AG08395 (cell line): ENCODE measurements at places on chromosomes 5 and 9.

DNA sequence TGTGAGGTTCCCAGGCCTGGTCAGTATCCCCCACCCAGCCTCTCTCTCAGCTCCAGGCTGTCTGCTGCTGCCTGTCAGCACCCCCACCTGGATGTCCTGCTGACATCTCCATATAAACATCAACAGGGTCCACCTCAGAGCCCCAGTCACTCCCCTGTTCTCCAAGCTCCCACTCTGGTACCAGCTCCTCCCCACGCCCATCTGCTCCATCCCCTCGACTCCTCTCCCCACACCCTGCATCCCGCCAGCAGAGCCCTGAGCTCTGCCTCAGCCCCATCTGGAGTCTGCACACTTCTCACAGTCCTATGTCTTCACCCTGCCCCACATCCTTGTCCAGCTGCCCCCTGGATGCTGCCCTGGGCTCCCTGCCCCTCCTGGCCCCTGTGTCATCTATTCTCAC, 67.7 kb upstream of the LRRTM2 start:
- DNase-seq, result no peak

GRCh38 chr9:111873901-111874300, 22.7 kb upstream of the UGCG start:
- DNase-seq, result no peak

DNA sequence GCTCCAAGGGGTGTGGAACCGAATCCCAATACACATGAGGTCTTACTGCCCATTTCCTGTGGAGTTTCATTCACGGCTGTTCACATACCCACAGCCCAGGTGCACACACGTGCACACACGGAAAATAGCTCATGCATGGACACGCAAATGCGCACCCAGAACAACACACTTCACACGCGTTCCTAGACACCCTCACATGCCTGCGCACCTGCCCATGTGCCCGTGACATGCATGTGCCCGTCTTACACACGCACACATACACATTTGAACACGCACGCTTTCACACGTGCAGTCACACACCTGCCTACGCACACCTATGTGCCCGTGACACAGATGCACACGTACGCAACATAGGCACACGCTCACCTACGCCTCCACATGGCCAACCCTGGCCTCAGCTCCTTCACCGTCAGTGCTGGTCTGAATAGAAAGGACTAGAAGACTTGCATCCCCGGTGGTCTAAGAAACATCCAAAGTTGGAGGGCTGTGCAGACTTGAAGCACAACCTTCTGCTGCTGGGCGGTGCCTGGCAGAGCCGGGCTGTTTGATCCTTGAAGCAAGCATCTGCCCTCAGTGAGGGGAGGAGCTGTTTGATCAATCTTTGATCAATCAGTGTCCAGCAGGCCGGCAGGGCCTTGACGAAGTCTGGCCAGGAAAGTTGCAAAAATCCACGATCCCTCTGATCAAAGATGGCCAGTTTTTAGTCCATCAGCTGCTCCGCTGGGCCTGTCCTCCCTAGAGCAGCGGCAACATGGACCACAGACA, 164.7 kb downstream of the OLFM1 start:
- no peak for DNase-seq

DNA sequence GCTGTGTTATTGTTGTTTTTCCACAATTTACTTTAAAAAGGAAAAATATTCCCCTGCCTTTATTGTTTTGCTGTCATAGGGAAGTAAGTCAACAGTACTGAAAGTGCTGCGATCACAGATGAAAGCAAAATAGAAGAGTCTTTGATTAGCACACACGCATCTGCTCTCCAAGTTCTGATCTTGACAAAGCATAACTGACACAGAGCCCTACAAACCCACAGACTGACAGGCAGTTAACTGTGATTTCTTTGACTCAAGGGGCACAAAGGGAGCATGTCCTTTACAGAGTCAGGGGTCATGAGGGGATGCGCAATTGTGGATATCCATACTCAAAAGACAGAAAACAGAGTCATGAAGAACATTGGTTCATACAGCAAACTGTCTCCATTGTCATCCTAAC, 123.7 kb downstream of the SNCAIP start:
- DNase-seq, result no peak

DNA sequence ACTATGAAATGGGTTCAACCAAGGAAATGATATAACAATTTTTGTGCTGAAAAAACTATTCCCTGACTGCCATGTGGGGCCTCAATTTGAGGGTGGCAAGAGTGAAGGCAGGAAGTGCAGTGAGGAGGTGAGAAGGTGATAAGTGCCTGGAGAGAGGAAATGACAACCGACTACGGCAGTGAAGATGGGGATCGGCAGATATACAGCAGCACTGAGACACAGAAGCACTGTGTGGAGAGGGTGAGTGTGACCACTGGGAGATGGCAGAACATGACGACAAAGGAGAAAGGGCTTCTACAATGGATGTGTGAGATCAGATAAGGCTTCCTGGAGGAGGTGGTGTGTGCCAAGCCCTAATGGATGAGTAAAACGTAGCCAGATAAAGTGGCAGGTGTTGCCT, 271.8 kb downstream of the TRIM32 start:
- DNase-seq, result no peak

GRCh38 chr9:14097215-14097614, 216.7 kb downstream of the NFIB start:
- DNase-seq, result no peak
